ENCODE measurements at places on chromosomes 12 and 14.

DNA sequence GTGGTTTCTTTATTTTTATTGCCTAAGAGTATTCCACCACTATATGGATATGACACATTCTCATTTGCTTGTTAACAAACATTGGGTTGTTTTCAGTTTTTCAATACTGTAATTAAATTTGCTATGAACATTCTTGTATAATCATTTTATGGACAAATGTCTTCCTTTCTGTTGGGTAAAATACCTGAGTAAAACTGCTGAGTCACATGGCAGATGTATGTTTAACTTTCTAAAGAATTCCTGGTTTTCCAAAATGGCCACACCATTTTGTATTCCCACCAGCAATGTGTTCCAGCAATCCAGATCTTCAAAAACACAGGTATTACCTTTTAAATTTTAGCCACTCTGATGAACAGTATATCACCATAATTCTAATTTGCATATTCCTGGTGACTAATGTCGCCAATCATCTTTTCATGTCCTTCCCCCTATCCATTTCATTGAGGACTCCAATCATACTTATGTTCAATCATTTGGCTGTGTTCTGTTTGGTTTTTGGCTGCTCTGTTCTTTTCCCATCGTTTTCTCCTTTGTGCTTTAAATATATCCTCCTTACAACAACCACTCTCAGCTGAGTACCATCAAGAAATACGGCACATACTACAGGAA is 36.0 kb downstream of the CDK17 start:
- DNase-seq = no peak

DNA sequence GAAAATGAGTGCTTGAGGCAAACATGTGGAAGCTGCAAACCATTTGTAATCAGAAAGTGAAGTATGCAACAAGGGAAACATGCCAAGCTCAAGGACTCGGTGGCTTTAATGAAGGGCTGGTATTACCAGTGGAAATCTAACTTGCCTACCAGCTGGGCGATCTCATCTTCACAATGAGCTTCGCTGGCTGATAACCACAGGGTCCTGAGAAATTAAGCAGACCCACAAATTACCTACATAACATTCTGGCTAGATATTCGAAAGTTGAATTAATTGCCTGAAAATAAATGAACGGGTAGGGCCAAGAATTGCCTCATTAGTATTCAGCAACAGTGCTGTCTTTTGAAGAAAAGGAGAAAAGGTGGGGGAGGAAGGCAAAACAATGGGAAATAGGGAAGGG is 439.4 kb downstream of the PDZRN4 start:
- no peak for DNase-seq

DNA sequence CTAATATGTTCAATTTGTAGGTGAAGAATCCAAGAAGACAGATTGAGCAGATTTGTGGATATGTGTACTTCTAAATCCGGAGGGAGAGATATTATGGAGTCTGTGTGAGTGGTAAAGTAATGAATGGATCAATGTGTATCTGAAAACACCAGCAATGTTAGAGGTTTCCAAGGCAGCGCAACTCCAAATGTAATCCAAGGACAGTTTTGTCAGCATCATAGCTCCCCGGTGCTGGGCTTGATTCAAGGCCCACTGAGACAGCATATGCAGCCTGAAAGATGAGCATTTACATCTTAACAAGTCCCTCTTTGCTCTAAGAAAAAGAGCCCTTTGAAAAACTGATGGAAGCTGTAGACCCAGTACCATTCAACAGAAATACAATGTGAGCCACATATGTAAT is 38.3 kb upstream of the FRMD6 start:
- DNase-seq = no peak

GRCh38 chr12:89016970-89017778 is 335.1 kb downstream of the DUSP6 start:
- peak; percentile 46 for DNase-seq

DNA sequence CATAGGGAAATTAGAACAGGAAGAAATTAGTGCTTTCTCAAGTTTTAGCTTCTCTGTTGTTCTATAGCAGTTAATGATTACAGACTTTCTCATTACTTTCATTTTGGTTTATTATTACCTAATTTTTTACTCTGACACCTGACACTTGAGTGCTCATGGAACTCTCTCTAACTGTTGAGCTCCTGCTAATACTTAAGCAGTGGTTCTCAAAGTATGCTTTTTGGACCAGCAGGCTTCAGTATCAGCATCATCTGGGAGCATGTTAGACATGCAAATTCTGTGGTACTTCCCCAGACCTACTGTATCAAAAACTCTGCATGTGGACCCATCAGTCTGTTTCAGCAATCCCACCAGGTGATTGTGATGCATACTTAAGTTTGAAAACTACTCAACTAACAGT is 235.3 kb downstream of the CCDC91 start:
- no peak for DNase-seq

DNA sequence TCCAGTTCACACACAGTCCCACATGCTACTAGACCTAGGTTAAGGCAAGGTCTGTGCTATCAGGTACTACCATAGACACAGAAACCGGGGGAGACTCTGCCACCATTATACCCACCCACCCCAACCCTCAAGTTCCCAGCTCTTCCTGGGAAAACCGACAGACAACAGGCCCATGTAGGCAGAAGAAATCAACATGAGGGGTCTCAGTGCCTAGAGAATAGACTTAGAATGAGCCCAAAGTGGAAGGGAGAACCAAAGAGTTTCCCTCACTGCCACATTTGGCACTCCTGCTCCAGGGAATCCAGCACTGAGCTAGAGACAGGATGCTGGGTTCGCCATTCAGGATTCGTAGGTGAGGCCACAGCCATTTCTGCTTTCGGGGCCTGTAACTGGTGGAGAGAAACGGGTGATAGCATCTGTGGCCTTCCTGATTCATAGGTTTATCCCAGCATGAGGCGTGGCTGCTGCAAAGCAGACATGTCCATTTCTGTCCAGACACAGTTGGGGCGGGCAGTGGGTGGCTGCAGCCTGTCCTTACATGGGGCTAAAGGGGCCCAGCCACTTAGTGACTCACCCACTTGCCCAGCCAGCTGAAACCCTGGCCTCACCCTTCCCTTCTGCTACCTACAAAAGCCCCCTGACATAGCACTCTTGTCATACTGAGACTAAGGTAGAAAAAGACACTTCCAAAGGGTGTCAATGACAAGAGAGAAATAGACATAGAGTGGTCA is 69.4 kb downstream of the IRF2BPL start:
- DNase-seq = no peak

DNA sequence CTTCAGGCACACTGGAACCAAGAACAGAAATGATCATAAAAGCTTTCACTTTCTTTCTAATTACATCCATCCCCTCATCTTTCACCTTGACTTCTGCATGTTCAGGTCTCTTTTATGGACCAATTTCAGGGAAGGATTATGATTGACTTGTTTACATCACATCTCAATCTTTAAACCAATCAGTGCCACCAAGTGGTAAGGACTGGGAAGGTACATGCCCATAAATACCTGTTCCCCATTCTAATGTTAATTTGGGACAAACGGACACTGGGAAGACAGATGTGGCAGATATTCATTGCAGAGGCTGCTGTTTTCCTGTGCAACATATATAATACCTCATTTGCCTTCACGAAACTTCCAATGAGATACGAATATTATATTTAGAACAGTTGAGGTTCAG is 978.1 kb downstream of the GALC start:
- no peak for DNase-seq

DNA sequence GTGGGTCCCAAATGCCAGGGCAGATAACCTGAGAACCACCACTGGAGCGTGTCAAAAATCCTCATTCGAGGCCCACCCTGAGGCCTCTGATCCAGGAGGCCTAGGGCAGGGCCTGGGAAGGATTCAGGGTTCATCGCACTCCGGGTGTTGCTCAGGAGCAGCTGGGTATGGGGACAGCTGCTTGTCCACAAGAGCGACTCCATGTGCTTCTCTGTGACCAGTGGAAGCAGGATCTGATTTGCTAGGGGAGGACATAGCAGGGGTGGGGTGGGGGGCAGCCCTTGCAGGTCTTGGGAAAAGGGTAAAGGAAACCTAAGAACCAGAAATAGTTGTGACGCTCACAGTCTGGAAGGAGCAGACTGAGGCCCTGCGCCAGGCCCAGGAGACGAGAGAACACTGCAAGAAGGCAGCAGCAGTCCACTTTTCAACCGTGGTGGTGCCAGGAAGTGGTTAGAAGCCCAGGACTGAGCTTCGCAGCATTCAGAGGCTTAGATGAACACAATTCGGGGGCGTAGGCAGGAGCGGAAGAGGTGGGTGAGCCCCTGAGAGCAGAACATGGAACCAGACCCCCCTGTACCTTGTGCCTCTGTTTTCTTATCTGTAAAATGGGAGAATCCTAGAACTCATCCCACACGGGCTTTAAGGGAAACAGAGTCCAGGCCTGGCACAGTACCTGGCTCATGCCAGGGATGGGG is 33.7 kb downstream of the ITPK1 start:
- DNase-seq = no peak

- no peak for DNase-seq
These were observed 39.7 kb downstream of the RAD51B start for GRCh38 chr14:67859169-67859749.

GRCh38 chr14:104323551-104324175 is 185.3 kb downstream of the KIF26A start:
- DNase-seq = no peak

DNA sequence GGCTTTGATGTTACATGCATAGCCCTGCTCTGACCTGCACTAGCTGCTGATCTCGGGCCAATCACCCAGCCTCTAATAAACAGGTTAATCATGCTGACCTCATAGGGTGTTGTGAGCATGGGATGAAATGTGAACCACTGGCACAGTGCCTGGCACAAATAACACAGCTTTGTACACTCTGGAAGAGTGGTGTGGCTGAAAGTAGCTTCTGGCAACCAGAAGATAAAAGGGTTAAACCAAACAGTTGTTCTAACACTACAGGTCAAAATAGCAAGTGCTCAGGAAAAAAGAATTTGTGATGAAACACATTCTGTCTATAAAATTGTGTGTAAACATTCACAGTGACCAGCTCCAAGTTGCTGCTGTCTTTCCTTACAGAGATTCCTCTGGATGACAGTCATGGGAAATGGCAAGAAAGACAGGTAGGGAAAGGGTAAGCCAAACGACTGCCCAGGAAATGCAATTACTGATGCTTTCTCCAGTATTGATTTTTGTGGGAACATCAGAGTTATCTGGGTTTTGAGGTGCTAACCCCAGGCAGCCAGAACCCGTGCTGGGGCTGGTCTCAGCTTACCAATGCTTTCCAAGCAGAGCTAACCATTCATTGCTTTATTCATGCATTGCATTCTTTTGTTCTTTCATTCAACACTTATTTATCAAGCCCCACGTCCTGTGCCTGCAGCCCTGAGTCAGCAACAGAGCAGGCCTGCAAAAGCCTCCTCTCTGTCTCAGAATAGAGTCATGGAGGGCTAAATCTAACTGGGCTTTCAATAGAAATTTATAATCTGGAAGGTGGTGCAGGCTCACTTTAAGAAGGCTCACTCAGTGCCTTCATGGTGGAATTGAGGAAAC is 38.1 kb upstream of the CAPRIN2 start:
- DNase-seq = no peak

DNA sequence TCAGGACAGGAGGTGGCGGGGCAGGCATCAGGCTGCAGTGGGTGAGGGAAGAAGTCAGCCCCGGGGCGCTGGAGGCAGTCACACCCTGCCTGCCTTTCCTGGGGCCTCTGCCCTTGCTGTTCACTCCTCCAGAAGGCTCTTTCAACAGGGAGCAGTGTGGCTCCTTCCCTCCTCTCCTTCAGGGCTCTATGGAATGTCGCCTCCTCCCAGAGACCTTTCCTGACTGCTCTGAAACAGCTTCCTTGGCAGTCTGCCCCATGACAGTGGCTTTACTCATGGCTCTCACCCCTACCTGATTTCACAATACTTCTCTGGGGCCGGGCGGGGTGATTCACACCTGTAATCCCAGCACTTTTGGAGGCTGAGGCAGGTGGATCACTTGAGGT is 7.1 kb downstream of the RHOF start:
- peak; percentile 68 for DNase-seq
